ENCODE measurements at places on chromosomes 5 and 9.
A peak's percentile ranks its signal among the peaks of the same experiment; 100 is the strongest.

DNA sequence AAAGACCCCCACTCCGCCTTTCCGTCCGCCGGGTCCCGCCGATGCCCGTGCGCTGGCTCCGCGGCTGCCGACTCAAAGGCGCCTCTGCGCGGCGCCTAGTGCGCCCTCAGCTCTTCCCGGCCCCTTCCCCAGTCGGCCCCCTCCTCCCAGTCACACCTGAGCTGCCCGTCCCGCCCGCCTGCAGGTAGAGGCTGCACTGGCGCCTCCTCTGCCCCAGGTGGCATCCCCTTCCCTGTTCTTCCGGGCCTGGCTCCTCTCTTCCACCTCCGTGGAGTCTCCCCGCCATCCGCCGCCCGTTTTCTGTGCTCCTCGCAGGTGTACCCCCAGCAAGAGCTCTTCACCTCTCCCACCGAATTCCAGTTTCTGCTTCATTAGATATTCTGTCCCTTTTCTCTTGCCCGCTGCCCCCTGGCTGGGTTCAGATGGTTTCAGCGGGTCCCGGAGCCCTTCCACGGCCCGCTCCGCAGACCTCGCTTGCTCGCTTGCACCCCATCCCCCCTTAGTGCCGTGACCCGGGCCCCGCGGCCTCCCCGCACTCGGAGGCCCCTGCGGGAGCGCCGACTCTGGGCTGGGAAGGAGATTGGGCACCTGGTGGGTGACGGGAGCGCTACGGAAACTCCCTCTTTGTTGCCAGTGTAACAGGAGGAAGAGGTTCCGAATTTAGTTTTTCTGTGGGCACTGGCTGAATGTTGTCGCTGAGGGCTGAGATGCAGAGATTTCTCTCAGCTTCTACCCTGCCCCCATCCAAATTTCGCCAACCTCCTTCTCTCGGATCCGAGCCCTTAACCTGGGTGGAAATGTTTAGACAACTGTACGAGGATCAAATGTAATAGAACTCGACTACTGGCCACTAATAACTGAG lies 809 bp downstream of the SLC44A1 start:
- ATAC-seq, result peak; percentile 67

DNA sequence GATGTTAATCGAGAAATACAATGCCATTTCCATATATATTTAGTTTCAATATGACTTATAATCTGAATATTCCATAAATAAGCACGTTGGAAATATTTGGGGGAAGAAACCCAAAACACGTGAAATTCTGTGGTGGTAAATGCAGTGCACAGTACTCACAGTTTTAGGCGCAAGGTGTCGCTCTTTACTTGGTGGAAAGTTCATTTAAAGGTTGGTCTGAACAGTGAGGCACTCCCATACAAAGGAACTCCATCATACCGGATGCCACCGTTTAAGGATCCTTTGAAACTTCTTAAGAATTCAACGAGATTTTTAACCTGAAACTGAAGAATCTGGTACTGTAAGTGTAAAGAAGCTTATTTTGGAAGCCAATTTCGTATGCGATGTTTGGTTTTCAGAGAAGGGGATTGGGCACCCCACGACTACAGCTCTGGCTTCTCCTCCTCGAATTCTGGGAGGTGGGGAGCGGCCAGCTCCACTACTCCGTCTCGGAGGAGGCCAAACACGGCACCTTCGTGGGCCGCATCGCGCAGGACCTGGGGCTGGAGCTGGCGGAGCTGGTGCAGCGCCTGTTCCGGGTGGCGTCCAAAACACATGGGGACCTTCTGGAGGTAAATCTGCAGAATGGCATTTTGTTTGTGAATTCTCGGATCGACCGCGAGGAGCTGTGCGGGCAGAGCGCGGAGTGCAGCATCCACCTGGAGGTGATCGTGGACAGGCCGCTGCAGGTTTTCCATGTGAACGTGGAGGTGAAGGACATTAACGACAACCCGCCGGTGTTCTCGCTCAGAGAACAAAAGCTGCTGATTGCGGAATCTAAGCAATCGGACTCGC lies at the start of gene PCDHA11:
PCDHA11 (plus strand) TSS at position 237 of the 834 bp plus-strand sequence; CDS start at position 384, 147 bp downstream.
- ATAC-seq, result no peak

- peak; percentile 58 for ATAC-seq
Observed at GRCh38 chr5:1930880-1931603, 48.3 kb upstream of the IRX4 start.

DNA sequence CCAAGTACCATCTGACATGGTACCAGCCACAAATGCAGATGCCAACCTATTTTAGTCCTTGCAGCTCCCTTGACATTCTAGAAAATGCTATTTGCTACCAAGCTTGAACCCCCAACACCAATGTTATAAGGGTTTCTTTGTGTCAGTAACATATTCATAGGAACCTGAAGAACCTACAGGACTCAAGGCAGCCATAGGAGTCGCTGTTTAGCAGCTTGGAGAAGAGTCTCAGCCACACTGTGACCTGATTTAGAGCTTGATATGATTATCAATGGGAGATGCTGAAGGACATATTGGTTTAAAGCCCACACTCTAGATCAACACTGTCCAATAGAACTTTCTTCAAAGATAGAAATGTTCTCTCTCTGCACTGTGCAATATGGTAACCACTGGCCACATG lies 6.4 kb upstream of the ZFR start:
- ATAC-seq, result no peak

DNA sequence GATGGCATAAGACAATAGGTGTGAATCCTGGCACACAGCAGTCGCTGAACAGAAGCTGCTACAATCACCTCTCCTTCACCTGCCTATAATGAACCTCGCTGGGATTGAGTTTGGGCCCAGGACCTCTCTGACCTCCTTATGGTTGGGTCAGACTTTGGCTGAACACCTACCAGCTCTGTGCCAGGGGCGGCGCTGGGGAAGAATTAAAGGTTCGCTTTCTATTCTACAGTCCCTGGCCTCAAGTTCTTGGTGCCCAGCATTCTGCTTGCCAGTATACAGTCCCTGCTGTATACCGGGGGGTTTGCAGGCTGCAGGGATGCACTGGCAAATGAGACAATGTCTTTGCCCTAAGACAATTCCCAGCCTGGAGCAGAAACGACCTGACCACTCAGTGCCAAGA lies 895 bp upstream of the STRBP start:
- no peak for ATAC-seq

- ATAC-seq, result no peak
Observed at GRCh38 chr9:129145841-129146292, 32.2 kb downstream of the IER5L start.

- peak; percentile 66 for ATAC-seq
Observed at GRCh38 chr5:54518146-54518817, 723 bp downstream of the SNX18 start.

GRCh38 chr5:158856794-158857193 lies 242.9 kb downstream of the EBF1 start:
- ATAC-seq, result no peak

GRCh38 chr9:114389612-114390368 lies 2.0 kb upstream of the AKNA start:
- no peak for ATAC-seq

DNA sequence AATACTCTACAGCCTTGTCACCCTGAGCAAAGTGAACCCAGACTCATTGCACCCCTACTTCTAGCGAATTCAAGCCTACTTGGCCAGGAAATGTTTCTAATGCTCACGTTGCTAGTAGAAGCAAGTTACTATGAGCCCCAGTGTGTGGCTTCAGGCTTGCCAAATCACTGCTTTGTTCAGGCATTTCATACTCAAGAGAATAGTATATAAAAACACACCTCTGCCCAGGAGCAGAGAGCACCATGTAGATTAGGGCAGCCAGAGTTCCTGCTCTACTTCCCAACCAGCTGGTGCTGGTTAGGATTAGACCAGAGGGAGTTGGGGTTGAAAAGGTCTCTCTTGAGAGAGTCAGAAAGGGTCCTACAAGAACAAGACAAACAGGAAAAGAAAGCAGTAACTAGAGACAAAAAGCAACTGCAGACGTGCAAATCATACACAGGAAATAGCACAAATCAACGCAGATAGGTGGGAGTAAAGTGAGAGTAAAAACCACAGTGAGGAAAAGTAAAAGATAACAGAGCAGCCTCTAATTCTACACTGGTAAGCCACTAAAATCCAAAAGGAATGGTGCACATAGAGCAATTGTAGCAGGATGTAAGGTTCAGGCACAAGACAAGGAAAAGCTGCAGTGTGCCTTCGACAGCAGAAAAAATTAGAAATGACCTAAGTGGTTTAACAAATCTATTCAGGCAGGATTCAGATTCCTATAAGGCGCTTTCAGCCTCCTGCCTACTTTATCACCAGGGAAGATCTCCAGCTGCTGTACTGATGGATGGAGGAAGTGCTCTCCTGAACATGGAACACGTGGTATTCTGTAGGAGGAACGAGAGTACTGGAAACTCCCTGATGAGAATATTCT lies 49.6 kb upstream of the KIF2A start:
- peak; percentile 55 for ATAC-seq

GRCh38 chr5:116887104-116887503 lies 312.5 kb upstream of the SEMA6A start:
- peak; percentile 47 for ATAC-seq

All from esophagus mucosa (tissue), 1 donor.